ENCODE measurements at places on chromosomes 7 and 10. TPM values are rescaled to one million over a fixed set of nuclear protein-coding genes. Genes with fewer than 3 reads are reported as not detected.

GRCh38 chr10:5904227-5904626 lies 14.2 kb downstream of the FBH1 start:
- DNase-seq, result no peak

DNA sequence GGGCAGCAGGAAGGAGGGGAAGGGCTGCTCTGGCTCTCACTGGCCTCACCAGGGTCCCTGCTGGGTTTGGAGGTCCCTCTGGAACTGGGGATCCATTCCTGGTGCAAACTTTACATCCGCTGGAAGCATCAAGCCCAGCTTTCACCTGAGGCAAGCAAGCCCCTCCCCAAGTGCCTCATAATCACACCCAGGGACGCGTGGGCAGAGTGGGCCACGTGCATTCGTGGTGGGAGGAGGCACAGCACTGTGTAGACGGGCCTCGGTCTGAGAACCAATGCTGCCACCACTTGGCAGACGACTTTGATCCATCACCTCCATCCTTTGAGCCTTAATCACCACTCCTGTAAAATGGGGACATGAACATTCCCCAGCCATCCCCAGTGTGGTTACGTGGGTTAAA lies 74.1 kb downstream of the VWA2 start:
- no peak for DNase-seq

DNA sequence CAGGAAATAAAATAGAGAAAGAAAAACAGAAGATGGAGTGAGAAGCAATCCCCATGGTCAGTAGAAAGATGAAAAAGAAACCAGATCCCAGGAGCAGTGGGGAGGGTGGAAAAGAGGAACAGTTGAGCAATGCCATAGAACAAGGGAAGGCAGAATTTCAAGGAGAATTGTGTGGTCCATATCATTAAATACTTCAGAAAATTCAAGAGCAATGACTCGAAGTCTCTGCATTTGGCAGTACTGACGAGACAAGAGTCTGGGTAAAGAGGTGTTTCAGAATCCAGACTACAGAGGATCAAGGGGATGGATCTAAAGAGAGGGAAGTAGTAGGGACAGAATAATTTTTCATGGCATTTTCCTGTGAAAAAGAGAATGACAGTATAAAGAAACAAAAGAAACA lies 512.6 kb downstream of the PHTF2 start:
- no peak for DNase-seq

The ADAM8 gene
- total RNA-seq, result not detected

DNA sequence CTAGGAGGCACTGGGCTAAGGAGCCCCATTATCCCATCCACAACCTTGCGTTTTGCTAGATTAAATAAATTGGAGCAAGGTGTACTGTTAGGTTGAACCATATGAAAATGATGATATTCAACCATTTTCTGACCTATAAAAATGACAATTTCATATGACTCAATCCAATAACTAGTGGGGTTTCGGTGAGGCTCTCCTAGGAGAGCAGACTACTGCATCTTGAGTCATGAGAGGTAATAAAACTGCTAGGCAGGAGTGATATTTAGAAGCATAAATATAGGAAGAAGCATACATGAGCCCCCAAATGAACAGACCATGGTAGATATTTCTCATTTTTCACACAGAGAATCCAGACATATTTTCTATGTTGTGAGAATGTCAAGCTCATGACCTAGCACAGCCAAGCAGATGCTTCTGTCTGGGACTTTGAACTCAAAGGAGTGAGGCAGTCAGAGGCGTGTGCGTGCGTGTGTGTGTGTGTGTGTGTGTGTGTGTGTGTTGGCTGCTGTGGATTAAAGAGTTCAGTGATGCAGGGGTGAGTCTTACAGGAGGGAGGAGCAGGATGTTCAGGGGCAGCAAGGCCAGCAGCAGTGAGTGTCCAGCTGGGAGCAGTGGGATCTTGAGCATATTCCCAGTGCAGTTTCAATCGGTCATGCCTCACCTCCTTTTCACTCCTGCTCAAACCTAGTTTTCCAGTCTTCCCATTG lies 17.8 kb upstream of the WDR11 start:
- no peak for DNase-seq

The INA gene
- total RNA-seq, result 0.42 TPM

- no peak for DNase-seq
Measured at GRCh38 chr7:18464830-18465229, 30.7 kb upstream of the HDAC9 start.

The TET1 gene
- total RNA-seq, result 1.9 TPM

The NOS3 gene
- not detected for total RNA-seq

The SCRN1 gene
- total RNA-seq, result 56.4 TPM

The ZNF853 gene
- not detected for total RNA-seq

DNA sequence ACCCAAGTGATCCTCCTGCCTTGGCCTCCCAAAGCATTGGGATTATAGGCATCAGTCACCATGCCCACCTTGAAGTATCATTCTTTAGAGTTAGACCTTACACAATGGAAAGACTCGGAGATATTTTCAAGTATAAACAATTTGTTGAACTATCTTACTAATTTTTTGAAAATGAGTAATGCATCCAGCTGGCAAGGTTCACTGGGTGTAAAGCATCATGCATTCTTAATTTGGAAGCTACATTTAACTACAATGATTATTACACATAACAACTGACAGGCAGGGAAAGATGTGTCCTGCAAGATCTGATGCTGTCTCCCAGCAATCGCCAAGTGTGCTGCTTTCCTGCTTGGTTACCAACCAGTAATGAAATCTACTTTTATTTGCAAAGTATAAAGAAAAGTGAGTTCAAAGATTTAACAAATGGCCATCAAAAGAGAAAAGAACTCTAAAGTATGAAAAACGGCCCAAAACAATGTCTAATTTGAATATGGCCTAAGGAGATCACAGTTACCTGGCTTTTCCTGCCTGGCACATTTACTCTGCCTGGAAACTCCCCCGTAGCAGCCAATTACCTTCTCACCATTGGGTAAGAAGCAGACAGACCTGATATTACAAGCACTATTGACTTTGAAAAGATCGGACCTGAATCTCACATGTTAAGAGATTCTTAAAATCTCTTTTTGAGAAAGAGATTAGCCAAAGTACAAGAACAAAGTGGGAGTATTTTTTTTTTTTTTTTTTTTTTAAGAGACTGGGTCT lies 59.3 kb upstream of the NMT2 start:
- no peak for DNase-seq
